ENCODE measurements at places on chromosomes 16 and 17.

DNA sequence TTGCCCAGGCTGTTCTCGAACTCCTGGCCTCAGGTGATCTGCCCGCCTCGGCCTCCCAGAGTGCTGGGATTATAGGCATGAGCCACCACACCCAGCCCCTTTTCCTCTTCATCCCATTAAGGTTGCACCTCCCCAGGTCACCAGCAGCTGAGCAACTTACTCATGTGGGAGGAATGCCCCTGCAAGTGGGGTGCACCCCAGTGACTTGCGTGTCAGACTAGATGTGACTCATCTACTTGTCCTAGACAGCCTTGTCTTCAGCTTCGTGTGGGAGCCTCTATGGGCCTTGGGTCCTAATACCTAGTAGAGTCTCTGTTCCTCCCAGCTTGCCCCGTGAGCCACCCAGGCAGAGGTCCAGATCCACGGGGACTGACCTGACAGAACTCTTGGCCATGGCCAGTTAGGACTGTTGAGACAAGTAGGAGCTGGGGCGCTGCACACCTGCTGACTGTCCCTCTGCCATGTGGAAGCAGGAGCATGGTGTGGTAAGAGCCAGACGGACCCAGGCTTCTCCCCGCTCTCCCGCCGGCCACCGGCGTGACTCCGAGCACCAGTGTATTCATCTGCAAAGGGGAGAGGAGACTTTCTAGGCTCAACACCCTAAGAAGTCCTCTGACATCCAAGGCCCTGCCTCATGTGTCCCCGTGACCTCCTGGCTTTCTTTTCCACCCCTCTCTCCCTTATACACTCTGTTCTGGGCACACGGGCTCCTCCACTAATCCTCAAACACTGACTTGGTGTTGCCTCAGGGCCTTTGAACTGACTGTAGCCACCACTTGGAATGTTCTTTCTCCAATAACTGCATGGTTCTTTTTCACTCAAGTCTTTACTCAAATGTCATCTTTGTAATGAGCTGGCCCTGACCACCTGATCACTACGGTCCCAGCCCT lies 11.6 kb upstream of the CBX4 start:
- peak; percentile 90 for DNase-seq

DNA sequence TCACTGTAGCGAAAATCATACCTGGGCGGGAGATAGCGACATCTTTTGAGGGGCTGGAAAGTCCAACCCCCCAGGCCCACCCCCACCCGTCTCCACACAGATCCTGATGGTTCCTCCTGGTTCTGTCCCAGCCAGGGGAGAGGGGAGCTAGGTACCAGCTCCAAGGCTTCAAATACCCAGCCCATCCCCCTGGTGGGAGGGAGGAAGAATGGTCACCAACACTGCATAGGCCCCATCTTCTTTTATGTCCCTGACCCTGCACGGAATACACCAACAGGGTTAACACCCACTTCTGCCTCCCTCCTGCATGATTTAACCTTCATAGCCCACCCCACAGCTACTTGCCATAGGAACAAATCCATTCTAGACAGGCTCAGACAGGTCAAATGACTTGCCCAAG lies 9.3 kb downstream of the HAP1 start:
- DNase-seq: no peak

- DNase-seq: no peak
Observed at GRCh38 chr16:66908116-66908515, 10.6 kb downstream of the CDH16 start.

DNA sequence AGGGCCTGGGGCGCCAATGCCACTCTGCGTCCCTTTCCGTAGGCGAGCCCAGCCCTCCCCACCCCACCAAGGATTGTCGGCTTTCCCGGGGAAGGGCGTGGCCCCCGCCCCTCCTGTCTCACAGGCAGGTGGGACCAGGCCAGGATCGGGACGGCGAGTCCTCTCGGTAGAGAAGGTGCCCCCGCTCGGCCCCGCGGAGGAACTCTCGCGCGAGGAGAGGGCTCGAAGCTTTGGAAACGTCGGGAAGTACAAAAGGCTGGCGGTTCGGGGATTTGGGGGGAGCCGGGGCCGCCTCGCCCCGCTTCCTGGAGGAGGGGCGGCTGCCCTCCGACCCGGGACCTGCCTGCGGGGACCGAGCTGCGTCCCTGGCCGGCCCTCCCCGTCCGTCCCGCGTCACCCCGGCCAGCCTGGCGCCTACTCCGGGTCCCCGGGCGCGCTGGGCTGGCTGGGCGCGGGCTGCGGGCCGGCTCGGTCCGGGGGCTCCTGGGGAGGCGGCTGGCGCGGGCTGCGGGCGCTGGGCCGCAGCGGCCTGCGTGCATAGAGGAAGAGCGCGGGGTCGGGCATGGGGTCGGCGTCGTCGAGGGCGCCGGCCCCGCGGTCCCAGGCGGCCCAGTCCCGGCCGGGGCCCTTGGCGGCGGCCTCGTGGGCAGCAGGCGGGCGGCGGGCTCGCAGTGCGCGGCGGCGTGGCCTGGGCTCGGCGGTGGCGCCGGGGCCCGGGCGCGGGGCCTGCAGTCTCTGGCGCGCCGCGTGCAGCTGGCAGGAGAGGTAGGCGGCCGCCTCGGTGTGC lies 12.6 kb upstream of the CLUH start:
- no peak for DNase-seq

DNA sequence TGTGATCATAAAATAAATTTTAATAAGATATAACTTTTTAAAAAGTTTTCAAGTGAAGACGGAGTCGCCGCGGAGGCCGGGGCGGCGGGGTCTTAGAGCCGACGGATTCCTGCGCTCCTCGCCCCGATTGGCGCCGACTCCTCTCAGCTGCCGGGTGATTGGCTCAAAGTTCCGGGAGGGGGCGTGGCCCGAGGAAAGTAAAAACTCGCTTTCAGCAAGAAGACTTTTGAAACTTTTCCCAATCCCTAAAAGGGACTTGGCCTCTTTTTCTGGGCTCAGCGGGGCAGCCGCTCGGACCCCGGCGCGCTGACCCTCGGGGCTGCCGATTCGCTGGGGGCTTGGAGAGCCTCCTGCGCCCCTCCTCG lies at the start of gene FOXC2:
Gene FOXC2, plus strand, starts transcription at position 229 of the 365 bp plus-strand sequence. CDS start 507 bp downstream, outside the sequence.
- DNase-seq: peak; percentile 95

- no peak for DNase-seq
Observed at GRCh38 chr17:43650471-43650870, 11.3 kb downstream of the MEOX1 start.

DNA sequence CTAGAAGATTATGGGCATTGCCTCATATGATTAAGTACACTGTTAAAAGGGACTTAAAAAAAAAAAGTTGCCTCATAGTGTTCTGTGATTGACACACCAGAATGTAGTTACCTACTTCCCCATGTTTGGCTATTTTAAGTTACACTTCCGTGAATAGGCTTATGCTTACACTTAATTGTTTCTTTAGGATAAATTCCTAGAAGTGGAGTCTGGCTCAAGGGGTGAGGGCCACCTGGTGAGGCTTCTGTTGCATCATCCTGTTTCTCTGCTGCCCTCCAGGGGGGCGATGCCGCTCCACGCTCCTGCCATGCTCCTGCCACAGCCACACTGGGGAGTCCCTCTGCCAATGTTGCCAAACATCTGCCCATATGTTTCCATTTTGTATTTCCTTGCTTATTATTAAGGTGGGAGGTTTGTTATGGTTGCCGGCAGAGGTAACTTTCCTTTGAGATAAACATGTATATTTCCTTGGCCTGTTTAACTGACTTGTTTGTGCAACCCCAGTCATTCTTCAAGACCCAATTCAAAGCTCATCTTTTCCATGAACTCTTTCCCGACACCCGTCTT lies 73.1 kb downstream of the KSR1 start:
- DNase-seq: no peak

- DNase-seq: peak; percentile 62
Observed at GRCh38 chr16:89958068-89958467, 9.5 kb downstream of the DEF8 start.

- peak; percentile 1 for DNase-seq
Observed at GRCh38 chr17:63543822-63544420, 6.4 kb upstream of the DCAF7 start.

DNA sequence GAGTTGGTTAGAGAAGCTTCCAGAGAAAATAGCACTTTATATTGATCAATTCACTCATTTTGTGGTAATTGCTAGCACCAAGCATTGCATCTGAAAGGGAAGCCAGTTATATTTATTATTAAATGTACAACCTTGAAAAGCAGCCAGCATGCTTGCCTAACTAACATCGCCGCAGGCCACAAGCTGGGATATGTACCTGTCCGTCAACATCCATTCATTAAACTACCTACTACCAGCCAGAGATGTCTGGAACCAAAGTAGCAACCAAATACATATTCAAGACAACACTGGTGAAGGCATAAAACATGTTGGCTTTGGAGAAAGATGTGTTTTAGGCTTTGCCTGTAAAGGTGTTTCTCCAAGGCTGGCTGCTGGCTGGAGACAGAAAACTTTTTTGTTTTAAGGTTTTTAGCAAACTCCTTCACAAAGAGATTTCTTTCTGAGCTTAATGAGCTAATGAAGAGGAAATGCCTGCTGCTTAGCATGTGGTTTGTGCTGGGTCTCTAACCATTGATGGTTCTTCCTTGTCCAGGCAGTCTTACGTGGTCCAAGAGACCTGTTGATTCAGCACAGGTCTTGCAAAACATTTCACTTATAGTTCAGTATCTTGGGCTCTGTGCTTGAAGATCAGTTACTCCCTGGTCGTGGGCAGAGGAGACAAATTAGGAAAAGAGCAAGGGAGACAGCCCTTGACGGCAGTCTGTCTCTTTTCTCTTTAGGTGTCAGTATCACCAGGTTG lies 3.1 kb downstream of the ITPRIPL2 start:
- DNase-seq: no peak

DNA sequence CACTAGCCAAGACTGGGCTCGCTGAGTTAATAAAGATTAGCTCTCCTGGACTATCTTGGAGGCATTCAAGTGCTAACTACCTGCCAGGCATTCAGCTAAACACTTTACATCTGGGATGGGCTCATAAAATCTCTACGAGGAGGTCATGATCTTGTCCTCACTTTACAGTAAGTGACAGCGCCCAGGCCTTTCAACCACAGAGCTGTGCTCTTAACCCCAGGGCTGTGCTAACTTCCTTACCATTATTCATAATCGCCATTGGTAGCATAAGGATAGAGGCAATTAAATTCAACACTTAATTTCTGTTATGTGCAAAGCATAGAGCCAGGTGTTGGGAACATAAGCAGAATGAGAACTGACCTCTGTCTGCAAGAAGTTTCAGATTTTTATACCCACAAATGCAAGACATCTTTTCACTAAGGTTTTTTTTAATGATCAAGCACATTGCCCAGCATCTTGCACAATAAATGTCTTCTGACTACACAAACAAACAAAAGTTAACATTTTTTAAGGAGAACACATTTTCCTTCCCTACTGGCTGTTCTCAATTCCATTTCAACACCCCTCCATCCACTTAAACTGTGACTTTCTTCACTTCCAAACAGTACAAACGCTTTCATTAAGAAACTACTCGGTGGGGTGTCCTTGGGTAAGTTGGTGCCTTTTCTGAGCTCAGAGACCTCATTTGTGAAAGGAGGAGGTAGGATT lies 172.3 kb downstream of the C16orf78 start:
- DNase-seq: no peak

GRCh38 chr17:61806081-61806828 lies 57.1 kb downstream of the BRIP1 start:
- DNase-seq: no peak

GRCh38 chr16:80147026-80147655 lies 393.7 kb upstream of the DYNLRB2 start:
- DNase-seq: no peak

DNA sequence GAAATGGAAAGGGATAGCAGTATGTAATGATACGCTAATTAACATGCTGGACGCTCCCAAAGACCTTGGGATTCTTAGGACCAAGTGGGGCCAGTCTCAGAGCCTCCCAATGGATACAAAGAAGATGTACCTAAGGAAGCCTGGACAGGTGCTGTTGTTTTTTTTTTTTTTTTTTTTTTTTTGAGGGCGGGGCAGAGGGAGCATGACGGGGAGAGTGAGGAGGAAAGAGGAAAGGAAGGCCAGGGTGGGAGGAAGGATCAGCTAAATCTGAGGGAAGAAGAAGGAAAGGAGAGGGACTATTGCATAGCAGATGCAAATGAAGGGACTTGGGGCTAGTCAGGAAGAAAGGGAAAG lies 2.5 kb downstream of the VAMP2 start:
- DNase-seq: no peak

GRCh38 chr17:7234083-7234951 lies at the start of gene DVL2:
Gene DVL2 (minus strand): TSS chr17:7234517. CDS start chr17:7234262, 255 bp downstream.
- DNase-seq: peak; percentile 96

- no peak for DNase-seq
Observed at GRCh38 chr17:36583787-36584186, 7.9 kb upstream of the DHRS11 start.

GRCh38 chr17:76179496-76180467 lies 38.7 kb upstream of the FOXJ1 start:
- DNase-seq: no peak

DNA sequence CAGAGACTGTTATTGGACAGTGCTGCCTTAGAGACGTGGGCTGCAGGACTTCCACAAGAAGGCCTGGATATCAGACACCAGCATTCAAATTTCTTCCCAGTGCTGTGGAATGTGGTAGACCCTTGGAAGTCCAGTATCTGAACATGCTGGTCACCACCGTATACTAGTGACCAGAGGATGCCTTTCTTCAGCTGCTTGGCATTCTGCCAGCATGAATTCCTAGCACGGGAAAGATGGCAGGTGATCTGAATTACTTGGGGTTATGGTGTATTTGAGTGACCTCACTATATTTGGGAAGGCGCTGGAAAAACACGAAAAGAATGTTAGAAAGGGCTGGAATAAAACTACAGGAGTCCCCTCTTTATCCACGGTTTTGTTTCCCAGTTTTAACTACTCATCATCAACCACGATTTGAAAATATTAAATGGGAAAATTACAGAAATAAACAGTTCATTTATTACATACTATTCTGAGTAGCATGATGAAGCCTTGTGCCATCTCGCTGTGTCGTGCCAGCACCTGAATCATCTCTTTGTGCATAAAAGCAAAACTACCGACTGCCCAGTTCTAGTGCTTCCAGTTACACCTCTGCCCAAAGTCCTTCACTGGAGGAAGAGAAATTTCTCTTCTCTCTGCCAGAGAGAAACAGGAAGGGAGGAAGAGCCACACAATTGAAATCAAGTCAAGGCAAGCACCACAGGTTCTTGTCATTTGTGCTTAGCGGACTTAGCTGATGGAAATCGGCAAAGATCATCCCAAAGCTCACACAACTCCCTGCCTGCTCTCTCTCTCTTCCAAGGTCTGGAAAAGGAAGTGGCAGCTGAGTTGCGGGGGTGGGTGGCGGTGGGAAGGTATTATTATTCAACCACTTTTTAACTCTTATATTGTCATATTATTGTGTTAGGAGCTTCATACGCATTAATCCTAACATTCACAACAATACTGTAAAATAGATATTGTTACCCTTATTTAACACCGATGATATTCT lies 1.4 kb upstream of the CHST4 start:
- DNase-seq: no peak

All from AG08396 (cell line).